NCI-H1436 treated with DMSO at 0.1 percent for 48 hours (cell line): ENCODE measurements at places on chromosomes 1 and 21.

DNA sequence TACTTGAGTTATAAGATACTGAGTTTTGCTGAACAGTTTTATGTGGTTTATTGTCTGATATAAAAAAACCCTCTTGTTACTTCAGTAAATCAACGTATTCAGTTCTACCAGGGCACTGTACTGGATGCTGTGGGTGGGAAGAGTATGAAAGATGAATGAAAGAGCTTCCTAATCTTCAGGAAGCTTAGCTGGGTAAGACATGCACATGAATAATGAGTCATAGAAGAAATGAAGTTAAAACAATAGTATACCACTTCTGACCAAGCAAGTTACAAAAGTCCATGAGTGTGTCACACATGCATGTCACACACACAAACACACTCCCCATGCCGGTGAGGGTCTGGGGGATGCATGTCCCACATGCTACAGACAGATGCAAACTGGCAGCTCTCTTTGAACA, 105.9 kb downstream of the SIPA1L2 start:
- DNase-seq, result no peak

GRCh38 chr1:17120962-17121837, 1.9 kb upstream of the PADI2 start:
- no peak for DNase-seq

GRCh38 chr1:203681739-203682138, 55.1 kb downstream of the ATP2B4 start:
- DNase-seq, result no peak

DNA sequence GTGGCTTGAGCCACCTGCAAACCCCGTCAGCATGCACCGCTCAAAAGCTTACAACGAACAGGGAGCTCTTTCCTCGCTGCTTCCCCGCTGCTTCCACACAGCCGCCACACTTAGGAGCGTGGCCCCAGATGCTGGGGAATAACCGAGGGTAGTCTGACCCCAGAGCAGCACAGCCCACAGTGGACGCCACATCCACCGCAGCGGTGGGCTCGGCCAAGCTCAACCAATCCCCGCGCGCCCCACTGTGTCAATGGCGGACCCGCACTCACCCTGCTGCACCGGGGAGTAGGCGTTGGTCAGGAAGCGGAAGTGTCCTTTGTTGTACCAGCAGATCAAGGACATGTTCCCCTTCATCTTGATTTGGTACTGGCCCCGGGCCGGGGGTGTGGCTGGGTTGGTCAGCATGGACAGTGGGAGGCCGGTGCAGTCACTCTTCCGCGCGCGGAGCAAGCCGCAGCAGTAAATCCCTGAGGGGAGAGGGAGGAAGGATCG, 93.5 kb downstream of the PGBD5 start:
- DNase-seq, result no peak

DNA sequence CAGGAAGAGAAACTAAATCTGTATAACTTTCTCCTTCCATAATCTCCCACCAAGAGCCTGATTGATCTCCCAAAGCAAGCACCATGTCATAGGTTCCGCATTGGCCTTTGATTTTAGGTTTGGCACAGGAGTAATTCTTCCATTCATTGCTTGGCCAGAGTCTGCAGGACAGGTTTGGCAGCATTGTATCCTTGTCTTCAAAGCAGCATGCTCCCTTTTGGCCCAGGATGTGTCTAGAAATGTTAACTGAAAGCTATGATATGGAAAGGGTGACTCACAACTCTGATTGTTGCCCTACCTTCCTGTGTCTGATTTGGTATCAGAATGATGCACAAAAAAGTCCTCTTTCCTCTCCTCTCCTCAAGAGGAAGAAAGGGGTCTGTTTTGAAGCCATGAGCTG, 824.3 kb upstream of the PRMT6 start:
- DNase-seq, result no peak

DNA sequence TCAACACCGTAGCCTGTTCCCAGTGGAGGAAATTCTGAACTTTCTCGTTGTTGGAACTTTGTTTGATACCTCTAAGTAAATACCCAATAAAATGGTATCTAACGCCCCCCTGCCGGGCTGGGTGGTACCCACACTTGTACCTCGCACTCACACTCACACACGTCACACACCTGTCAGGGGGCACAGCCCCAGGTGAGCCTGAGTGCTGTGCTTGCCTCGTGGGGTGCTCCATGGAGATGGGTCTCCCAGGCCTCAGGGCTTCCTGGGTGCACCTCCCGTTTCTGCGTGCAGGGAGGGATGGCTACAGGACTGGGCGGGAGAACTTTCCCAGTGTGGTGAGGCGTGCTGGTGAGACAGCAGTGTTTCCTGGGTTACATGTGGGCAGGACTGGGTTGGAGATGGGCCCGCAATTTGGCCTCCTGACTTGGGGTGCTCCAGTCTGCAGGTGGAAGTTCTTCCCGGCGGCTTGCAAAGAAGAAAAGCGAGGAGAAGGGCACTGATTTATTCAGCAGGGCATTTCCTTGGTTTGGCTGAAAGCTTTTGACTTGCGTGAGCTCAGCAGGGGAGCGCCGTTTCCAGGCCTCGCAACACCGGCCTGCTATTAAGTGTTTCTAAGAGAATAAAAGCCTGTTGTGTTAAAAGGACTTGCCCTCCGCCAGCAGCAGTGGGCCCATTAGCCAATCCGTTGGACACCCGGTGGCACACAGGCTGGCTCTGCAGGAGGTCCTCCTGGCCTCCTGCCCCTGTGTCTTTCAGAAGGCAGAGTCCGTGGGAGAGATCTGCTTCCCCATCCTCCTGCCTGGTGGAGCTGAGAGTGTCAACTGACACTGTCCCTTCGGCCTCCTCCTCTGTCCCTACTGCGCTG, 79.7 kb downstream of the KIF26B start:
- no peak for DNase-seq

- DNase-seq, result no peak
These were observed 367.0 kb upstream of the NEGR1 start for GRCh38 chr1:72649211-72649888.

DNA sequence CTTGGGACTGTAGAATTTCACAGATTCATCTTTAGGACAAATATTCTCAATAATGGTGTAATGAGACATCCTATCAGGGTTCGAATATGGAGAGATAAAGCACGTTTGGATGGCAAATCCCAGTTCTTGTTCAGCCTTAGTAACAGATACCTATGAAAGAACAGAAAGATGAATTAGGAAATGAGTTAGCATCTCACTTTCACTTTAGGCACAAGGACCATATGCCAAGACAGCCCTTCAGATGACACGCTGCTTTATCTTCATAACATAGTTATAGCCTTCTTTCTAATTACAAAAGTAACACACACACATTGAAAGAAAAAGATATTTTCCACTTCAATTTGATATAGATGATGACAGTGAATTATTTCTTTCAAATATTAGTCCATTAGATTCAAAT, 173.6 kb downstream of the TGFBR3 start:
- no peak for DNase-seq

DNA sequence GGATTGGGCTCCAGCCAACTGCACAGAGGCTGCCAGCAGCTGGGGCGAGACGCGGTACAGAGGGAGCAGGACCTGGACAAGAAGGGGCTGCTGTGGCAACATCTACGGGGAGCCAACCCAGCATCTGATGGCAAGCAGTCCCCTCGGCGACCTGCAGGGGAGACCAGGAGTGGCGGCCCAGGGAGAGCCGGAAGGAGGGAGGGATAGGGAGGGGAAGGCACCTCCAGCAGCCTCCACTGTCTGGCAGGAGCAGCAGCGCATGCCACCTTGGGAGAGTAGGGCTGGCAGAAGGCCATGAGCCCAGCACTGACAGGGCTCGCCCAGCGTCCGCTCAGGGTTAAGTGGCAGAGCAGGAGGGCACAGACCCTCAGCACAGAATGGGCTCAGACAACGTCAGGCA, 17.3 kb downstream of the CHD5 start:
- no peak for DNase-seq

DNA sequence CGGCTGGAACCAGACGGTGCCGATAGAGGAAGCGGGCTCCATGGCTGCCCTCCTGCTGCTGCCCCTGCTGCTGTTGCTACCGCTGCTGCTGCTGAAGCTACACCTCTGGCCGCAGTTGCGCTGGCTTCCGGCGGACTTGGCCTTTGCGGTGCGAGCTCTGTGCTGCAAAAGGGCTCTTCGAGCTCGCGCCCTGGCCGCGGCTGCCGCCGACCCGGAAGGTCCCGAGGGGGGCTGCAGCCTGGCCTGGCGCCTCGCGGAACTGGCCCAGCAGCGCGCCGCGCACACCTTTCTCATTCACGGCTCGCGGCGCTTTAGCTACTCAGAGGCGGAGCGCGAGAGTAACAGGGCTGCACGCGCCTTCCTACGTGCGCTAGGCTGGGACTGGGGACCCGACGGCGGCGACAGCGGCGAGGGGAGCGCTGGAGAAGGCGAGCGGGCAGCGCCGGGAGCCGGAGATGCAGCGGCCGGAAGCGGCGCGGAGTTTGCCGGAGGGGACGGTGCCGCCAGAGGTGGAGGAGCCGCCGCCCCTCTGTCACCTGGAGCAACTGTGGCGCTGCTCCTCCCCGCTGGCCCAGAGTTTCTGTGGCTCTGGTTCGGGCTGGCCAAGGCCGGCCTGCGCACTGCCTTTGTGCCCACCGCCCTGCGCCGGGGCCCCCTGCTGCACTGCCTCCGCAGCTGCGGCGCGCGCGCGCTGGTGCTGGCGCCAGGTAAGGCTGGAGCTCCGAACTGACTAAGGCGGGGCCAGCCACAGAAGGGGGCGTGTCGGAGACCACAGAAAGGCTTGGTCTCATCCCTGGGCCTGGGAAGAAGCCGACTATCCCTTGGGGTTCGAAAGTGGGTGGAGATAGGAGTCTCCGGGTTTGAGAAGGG, 486 bp downstream of the SLC27A3 start:
- DNase-seq, result peak; percentile 54

- no peak for DNase-seq
These were observed 1052.8 kb downstream of the TTLL7 start for GRCh38 chr1:82946096-82946605.

DNA sequence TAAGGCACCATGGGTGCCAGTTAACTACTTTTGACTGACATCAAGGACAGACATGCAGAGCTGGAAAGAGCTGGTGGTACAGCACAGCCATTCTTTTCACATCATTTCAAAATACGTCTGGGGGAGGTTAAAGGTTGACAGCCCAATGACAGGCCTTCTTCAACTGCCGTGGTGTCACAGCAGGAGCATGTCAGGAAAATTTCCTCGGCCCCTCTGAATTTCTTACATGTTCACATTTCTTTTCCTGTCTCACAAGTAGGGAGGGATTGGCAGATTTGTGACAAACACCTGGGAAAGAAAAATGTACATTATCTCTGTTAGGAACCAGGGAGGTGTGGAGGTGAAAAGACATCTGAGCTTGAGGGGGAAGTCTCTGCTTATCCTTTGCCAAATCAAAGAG, 279.1 kb downstream of the SPATA17 start:
- DNase-seq, result no peak

DNA sequence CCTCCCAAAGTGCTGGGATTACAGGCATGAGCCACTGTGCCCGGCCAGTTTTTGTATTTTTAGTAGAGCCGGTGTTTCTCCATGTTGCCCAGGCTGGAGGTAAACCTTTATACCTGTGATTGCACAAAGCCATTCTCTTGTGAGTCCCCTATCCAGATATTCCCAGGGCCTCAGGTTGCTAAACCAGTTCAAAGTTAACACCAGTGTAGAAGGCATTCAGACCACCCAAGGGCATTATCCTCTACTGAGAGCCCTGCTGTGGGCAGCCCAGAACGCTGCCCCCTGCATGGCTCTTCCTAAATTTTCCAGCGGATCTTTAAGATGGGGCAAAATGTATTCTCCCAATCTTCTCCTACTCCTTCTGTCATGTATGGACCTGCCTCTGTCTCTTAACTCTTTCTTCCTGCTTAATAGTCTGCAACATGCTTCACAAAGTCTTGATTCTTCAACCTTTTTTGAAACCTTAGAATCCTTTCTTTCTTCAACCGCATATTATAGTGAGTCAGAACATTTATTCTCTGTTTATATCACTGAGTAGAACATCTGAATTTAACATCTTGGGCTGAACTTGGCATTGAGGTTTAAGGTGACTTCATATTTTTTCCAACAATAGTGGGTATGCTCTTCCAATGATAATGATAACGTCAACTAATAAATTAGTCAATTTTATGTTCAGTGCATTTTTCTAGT, 36.0 kb downstream of the UBE4B start:
- DNase-seq, result no peak

GRCh38 chr1:175801979-175802378, 58.6 kb upstream of the TNR start:
- no peak for DNase-seq

- no peak for DNase-seq
These were observed 186.6 kb upstream of the ST6GALNAC5 start for GRCh38 chr1:76680651-76681050.

DNA sequence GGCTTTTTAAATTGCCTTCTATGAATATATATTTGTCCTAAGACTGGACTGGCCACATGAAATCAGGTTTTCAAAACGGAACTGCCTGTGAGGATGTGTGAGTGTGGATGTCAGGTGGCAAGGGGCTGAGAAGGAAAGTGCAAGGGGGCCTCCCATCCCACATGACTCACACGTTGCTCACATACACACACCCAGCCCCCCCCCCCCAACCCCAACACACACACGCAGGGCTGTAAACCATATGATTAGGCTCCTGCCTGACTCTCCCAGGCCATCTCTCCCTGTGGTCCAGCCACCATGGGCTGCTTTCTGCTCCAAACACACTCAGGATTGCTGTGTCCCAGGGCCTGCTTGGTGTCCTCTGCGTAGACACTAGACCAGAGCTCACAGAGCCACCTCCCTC, 22.4 kb downstream of the DEGS1 start:
- DNase-seq, result no peak

DNA sequence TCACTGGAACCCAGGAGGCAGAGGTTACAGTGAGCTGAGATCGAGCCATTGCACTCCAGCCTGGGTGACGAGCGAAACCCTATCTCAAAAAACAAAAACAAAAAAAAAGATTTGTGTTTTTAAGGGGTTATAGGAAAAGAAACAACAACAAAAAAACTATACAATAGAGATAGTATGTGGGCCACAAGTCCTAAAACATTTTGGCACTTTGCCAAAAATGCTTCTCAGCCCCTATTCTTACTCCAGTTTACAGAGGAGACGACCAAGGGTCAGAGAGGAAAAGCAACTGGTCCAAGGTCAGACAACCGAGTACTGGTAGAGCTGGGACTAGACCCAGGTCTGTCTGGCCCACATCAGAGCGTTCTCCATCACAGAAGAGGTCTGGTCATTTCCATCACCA, 3.0 kb downstream of the FBXO44 start:
- DNase-seq, result no peak

- no peak for DNase-seq
These were observed 14.5 kb upstream of the CFAP298 start for GRCh38 chr21:32626621-32627196.

- DNase-seq, result no peak
These were observed 36.0 kb upstream of the IL19 start for GRCh38 chr1:206734499-206735142.

DNA sequence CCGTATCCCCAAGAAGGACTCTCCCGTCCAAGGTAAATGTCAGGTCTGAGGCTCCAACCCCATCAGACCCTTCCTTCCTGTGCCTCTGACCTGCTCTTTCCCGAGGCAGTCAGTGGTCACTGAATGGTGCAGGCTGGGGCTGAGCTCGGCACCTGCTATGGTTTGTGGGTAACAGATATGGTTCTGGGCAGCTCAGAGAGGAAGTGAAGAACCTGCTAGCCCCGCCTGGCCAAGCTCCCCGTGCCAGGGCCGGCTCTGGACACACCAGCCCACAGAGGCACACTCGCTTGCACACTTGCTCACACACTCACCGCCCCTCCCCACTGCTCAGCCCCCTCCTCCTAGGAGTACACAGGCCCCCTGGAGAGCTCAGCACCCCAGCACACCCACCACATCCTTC, 16.4 kb downstream of the NCMAP start:
- no peak for DNase-seq
